Amniotic stem cell (primary cell): ENCODE measurements at places on chromosomes 3 and 15.

DNA sequence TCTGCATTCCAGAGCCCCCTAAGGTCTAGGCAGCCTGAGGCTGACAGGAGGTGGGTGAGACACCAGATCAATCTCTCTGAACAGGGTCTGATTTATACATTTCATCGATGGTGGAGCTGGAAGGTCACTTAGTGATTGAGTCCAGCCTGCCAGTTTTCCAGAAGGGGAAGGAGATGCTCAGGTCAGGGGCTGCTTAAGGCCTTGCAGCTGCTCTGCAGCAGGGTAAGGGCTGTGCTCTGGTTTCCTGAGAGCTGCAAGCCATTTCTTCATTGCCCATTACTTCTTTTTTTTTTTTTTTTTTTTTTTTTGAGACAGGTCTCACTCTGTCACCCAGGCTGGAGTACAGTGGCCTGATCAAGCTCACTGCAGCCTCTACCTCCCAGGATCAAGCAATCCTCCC, 10.7 kb downstream of the TADA3 start:
- no peak for DNase-seq

DNA sequence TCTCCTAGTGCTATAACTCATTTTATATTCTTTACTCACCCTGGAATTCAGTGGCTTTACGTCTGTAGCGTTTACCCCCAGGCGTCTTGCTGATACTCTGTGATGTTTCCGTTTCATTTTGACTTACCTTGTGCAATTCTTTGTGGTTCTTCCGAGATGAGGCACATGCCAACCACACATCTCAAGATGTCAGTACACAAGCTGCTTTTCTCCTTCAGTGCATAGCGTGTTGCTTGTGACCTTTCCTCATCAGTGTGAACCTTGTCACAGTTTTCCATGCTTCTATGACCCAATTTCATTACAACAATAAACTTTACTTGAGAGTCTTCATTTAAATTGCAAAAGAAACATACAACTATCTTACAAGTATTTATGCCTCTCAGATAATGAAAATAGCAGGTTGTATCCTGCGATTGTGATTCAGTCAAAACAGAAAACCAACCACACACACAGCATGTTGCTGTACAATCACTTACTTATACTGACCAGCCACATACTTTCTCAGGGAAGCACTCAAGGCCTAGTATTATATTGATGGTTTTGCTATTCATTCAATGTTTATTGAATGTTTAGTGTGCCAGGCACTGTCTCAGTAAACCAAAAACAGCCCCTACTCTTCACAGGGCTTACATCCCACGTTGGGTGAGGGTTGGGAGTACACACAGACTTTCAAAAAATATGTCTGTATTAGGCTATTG, 4.6 kb upstream of the TBL1XR1 start:
- no peak for DNase-seq

DNA sequence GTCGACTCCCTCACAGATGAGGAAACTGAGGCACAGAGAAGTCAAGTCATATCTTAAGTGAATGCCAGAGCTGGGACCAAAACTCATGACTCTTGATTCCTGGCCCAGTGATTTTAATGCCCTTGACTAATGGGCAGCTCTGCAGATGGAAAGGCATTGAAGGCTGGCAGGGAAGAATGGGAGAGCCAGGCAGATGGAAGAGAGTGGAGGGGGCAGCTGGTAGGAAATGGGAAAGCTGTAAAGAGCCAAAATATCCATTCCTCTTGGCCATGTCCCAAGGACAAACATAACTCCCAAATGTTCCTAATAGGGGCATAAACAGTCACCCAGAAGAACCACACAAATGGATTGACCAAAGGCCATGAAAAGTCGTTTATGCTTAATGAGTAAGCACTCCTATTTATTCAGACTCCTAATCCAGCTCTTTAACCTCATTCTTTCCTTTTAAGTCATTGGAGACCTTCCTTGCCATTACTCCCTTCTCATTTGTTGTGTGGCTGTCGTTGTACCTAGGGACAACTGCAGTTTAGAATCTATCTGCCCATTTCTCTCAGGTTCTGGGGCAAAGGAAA, 330.5 kb upstream of the ROPN1 start:
- DNase-seq, result no peak

DNA sequence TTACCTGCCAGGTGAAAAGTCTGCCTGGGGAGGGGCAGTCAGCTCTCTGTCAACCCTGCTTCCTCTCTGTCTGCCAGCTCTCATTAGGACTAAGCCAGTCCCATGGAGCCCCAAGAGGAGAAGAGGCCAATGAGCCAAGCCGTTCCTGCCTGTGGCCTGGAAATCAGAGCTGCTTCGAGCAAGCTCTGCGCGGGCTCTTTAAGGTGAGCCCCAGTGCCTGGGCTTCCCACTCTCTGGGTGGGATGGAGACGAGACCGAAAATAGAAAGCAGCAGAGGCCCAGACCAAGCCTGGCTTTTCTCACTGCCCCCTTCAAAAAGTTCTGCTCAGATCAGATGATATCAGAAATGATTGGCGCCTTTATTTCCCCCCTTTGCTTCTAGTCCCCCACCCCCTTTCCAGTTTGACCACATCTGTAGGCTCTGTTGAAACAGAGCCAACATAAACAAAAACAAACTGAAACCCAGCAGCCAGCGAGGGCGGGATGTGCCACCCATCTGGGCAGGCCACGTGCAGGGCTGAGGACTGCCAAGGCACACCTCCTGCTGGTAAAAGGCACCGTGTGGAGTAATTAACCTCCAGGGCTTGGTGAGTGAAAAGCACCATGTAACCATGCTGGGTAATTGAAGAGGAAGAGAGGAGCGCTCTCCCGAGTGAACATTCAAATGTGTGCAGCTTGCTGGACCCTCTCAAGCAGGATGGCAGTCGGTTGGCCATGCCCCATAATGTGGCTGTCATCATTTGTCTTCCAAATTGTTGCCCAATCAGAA, 471.0 kb upstream of the PROK2 start:
- DNase-seq, result no peak

DNA sequence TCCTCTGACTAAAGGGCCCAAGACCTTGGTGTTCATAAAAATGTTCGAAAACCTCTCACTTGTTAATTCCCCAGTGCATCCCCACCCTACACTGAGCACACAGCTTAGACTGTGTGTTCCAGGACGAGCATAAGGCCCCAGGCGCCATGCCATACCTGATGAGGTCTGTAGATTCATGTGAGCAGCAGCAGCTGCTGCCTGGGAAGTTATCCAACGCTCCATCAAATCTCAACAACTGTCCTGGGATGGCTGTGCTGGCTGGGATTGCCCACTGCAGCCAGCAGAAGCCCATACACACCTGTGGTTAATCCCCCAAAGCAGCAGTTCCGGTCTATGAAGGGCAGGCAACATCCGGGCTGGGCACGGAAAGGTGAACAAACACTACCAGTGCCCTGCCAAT, 391.2 kb downstream of the IL20RB start:
- DNase-seq, result no peak

DNA sequence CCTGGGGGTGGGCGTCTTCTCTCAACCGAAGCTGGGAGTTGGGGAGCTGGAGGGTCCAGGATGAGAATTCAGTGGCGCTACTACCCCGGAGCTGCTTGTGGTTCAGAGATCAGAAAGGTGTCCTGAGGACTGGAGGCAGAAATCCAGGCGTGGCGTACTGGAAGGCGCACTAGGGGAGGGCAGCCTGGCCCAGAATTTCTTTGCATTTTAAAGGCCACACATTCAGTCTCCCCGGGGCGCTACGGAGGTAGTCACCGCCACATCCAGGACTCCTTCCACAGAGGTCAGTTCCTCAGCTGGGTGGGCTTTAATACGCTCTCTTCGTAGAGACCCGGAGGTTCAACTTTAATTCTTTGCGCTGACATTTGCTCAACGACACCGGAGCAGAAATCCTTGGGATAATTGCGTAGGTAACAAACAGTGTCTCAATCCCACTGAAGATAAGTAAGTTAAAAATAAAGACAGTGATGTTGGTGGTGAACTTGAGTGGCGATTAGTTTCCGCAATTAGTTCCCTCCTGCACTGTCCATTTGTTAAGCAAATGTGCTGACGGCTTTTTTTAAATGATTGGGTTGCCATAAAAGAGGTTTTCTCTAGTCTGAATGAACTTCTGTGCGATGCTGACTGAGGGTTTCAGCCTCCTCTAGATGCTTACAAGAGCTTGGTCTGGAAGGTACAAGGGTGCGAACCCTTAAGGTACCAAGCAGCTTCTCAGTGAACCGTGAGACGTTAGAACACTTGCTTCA, 535 bp downstream of the MCTP2 start:
- no peak for DNase-seq

DNA sequence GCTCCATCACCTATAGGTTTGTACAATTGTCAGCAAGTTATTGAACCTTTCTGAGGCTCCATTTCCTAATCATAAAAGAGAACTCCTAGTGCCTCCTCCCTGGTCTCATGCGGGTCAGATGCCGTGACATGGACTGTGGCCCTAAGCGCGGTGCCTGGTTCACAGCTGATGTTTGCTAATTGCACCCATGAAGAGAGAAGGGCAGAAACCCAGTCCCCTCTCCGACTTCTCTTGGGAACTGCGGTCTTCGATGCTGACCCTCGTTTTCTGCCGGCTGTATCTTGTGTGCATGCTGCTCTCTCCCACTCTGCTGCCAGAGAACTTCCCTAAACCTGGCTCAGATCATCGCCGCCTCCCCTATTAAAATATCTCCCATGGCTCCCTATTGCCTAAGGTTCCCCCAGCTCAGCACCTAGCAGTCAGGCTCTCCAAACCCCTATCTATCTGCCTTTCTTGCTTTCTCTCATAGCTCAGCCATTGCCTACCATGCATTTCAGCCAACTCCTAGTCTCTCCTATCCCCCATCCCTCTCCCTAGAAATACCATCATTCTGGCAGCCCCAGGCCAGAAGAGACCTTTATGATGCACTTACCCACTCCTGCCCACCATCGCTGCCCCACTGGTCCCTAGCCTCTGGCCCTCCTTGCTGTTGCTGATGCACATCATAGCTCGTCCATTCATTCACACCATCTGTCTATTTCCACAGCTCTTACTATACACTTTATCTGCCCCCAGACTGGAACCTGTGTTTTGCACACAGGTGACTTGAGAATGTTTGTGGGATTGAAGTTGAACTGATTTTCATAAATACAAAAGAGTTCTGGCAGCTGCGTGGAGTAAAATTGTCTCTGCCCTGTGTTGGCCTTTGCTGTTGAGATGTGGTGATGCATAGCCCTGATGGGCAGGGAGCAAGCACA, 6.6 kb downstream of the ISG20 start:
- DNase-seq, result no peak

DNA sequence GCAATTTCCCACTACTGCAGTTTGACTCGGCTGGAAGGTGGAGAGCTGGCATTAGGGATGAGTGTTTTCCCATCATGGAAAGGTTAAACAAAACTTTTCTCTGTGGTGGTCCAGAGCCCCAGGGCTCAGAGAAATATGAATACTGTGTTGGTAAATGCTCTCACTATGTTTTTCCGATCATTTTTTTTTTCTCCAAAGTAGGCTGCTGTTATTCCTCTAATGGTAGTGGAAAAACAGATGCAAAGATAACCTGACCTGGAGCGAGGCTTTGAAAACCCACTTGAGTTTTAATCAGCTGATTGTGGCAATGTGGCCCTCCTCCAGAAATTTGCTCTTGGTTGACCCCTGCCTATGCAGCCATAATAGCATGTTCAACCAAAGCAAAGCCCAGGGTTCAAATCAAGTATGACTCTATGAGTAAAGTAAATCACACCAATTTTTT, 320.8 kb upstream of the CTNNB1 start:
- DNase-seq, result no peak

GRCh38 chr3:9715764-9716437, 12.3 kb downstream of the CPNE9 start:
- peak; percentile 91 for DNase-seq

DNA sequence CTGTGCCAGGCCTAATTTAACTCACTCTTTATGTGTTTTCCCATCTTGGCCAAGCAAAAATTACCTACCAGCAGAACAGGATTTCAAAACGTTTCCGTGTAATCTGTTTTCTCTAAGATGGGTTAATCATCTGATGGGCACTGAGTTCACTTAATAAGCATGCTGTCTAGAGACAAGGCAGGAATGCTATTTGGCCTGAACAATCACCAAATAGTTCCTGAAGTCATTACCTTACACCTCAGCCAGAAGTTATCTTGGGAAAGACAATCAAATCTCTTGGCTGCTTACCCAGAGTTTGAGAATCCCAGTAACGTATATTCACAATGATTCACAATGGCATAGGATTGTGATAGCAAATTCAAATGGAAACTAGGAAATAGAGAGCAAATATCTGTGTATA, 779.1 kb downstream of the CADM2 start:
- no peak for DNase-seq

DNA sequence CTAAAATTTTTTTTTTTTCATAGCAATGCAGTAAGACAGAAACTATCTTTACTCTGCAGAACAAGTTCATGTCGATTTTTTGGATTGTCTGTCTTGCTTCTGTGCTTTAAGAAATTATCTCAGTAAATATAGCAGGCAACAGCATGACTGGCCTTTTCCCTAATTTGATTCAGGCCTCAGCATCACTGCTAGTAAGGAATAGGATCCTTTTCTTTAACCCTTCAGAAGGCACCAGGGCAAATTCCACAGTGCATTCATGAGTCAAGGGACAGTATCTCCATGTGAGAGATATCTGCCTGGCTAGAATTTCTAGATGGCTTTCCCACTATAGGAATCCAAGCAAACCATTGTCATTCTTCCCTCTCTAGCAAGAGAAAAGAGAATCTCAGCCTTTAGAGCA, 71.4 kb downstream of the TIPARP start:
- no peak for DNase-seq

DNA sequence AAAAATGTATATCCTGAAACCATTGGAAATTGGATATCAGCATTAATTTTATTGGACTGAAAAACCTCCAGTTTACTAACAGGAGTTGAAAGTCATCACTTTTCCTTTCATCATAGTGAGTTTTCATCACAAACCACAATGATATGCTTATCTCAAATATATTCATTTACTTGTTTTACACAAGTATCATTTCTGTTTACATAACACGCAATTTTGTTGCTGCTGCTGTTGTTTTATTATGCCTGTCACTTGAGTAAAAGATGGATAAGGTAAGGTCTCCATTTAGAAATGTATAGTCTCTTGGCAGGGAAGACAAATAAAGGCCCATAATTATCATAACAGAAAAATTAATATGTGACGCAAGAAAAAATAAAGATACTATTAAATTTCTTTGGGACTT, 199.2 kb downstream of the TP63 start:
- no peak for DNase-seq

GRCh38 chr3:71423151-71423906, 160.2 kb downstream of the FOXP1 start:
- no peak for DNase-seq

GRCh38 chr15:31320022-31320421, 6.6 kb upstream of the KLF13 start:
- DNase-seq, result no peak

- DNase-seq, result no peak
These were observed 48.9 kb downstream of the CD200R1 start for GRCh38 chr3:112925969-112926368.

GRCh38 chr15:82788496-82788895, 17.4 kb downstream of the FSD2 start:
- no peak for DNase-seq
